Natural killer cell (primary cell): ENCODE measurements at places on chromosomes 13 and 19. TPM values are rescaled to one million over a fixed set of nuclear protein-coding genes. Genes with fewer than 3 reads are reported as not detected.

DNA sequence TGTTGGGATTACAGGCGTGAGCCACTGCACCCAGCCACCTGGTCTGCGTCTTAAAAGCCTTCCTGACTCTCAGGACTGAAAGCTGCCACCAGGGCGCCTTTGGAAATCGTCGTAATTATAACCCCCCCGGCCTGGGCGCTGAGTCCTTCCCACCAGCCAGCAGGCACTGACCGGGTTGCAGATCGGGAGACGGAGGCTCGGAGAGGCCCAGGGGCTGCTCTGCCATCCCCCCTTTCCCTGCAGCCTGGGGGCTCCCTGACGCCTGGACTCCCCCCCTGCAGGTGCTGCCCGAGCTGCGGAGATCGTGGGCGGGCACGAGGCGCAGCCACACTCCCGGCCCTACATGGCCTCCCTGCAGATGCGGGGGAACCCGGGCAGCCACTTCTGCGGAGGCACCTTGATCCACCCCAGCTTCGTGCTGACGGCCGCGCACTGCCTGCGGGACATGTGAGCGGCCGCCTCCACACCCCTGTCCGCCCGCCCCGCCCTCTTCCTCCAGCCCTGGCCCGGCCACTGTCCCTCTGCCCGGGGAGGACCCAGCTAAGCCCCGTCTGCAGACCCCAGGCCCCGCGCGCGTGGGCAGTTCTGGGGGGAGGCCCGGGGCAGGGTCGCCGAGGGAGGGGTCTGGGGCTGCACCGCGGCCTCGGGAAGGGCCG is 2.5 kb downstream of the PRTN3 start:
- no peak for DNase-seq

DNA sequence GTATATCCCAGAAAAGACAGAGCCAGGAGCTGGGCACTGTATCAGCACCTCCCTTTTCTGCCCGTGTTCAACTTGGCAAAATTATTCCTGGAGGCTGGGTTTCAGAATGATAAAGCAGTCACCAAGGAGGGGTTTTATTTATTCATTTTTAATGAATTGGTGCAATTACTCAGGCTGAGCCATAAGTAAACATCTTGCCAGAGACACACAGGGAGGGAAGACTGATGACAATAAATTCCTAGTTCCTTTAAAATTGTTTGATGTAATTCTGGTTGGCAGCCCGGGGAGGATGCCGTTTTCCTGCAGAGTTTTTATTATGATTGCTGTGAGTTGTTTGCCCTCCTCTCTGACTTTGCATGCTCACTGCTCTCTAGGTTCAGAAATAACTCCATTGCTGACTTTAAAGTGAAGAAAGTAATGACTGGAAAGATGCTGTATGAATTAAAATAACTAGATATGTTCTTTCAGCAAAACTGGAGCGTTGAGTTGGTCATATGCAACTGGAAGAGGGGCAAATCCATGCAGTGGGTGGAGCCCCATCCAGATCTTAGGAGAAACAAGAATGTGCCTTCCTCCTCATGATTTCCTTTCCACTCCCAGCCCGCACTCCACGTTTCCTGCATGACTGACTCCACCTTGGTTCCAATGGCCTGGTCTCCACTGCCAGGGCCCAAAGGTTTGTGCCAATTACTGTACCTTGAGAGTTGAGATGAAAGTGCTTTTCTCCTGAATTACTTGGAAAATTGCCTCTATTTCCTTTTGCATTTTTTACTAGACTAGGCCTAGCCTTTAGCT is 182.1 kb downstream of the RFC3 start:
- DNase-seq, result no peak

DNA sequence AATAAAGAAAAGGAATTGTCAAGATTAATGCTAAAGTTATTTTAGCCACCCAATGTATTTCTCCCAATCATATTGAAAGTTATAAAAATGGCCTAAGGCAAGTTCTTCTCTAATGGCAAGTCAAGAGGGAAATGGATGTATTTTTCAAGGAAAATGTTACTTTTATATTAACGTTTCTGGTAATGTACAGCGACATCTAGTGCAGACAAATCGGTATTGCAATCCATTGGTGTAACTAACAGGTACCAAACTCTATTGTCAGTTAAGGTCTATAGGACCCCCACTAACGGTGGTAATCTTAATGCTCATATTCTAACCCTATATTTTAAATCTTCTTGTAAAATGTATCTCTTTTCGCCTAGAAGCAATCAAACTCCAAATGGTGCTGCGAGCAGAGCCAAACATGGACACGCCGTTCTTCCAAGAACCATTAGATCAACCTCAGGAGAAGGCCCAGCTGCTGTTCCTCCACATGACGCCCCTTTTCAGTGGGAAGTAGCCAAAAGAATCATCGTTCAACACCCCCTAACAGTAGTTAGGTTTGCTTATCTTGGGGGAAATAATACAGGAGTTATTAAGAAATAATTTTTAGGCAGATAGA is 98.5 kb upstream of the PABPC3 start:
- DNase-seq, result no peak

DNA sequence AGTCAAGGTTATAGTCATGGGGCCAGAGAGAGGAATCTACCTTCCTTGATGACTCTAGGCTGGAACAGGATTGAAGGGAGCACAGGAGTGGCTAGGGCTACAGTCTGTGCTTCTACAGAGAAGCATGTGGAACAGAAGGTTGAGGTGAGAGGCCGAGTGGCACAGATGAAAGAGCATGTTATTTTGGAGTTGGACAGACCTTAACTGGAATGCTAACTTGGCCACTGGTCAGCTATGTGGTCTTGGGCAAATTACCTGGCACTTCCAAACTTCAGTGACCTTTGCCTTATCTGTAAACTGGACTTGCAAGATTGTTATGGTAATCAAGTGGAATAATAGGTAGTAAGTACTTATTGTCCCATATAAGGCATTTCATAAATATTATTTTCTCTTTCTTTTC is 252.7 kb downstream of the KCNRG start:
- DNase-seq, result no peak

DNA sequence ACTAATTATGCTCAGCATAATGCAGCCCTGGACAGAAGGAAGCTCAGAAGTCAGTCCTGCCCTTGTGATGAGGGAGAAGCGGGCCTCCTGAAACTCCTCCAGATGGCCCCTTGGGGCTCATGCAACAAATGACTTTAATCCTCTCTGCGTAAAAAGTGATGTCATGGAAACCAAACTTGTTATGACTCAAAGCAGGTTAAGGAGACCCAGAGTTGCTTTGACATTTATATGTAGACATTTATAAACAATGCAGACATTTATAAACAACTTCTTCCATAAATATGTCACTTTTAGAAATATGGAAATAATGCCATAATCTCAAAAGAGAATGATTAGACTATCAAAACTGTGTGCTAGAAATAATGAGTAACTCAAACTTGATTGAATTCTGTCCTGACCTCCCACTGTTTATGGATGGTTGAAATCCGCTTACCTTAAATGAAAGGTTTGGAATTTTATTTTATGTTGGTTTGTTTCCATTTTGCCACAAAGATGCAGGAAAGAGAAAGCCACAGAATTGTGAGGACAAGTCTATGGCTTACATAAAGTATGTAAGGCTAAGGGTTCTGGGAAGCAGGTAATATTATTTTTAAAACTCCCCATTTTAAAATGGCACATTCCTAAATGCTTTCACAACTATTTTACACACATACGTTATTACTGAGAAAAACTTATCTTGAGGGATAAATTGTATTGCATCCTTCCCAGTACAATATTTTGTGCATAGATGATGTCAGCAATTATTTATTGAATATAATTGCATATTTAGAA is 73.7 kb downstream of the CYSLTR2 start:
- DNase-seq, result no peak

GRCh38 chr13:41601718-41602445 is 144.5 kb downstream of the RGCC start:
- no peak for DNase-seq

GRCh38 chr13:97540696-97541095 is 106.7 kb downstream of the RAP2A start:
- no peak for DNase-seq

DNA sequence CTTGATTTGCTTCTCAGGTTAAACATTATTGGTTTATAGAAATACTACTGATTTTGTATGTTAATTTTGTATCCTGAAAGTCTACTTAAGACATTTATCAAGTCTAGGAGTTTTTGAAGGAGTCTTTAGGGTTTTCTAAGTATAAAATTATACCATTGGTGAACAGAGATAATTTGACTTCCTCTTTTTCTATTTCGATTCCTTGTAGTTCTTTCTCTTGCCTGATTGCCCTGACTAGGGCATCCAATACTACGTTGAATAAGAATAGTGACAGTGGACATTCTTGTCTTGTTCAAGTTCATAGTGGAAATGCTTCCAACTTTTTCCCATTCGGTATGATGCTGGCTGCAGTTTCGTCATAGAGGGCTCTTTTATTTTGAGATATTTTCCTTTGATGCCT is 807.5 kb upstream of the SLC10A2 start:
- DNase-seq, result no peak

GRCh38 chr19:41089959-41090358 is 1.7 kb downstream of the CYP2A13 start:
- DNase-seq, result peak; percentile 20

DNA sequence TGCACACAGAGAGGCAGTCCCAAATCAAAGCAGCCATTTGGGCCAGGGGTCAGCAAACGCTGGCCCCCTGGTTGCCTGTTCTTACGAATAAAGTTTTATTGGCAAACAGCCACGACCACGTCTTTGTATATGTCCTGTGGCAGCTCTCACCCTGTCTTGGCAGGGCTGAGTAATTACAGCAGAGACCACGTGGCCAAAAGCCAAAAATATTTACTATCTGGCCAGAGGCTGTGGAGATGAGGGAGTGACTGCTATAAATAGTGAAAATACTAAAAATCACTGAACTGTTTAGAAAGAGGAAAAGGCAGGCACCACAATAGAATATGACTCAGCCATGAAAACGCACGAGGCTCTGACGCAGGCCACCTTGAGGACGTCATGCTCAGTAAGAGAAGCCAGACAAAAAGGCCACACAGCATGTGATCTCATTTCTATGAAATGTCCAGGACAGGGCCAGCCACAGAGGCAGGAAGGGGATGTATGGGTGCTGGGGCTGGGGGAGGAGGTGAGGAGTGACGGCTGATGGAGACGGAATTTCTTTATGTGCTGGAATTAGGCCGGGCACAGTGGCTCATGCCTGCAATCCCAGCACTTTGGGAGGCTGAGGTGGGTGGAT is 29.4 kb downstream of the SMIM24 start:
- no peak for DNase-seq

DNA sequence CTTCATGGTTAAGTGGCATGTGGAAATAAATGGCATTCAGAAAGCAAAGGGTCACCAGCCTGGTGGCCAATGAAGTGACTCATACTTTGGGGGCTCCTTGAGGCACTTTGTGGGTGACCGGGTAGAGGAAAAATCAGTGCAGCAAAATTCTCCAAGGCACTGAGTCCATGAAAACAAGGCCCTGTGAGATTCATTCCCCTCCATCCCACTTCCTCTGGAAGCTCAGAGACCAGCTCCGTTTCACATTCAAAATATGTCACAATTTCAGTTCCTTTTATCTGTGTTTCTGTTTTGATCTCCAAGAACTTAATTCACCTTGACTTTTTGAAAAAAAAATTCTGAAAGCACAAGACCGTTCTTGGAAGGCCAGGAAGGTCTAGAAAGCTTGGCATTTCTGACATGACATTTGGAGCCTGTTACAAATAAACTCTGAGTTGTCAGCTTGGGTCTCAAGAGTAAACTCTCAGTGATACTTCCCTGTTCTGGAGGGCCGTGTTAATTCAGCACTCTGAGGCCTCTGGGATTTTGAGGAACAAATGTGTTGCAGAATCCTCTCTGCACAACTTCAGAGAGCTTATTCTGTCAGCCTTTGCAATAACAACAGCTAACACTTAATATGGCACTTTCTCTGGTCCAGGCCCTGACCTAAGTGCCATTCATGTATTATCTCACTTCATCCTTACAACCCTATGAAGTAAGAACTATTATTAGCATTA is 6.8 kb downstream of the CYSLTR2 start:
- DNase-seq, result no peak

DNA sequence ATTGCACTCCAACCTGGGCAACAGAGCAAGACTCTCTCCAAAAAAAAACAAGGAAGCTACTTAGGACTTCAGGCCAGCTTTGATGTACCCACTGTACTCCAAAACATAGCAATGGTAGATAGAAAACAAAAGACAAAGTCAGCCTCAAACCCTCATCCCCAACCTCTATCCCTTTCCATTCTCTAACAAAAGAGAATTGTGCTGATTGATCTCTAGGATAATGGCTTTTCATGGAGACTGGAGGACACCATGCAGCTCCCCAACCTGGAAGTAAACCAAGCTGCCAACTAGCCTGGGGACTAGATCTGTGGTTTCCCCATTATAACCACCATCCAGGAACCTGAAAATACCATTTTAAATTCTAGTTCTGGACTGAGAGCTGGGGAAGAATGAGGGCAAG is 4.3 kb upstream of the ZDHHC20 start:
- no peak for DNase-seq

- DNase-seq, result no peak
Measured at GRCh38 chr13:51780099-51780498, 23.9 kb downstream of the DHRS12 start.

DNA sequence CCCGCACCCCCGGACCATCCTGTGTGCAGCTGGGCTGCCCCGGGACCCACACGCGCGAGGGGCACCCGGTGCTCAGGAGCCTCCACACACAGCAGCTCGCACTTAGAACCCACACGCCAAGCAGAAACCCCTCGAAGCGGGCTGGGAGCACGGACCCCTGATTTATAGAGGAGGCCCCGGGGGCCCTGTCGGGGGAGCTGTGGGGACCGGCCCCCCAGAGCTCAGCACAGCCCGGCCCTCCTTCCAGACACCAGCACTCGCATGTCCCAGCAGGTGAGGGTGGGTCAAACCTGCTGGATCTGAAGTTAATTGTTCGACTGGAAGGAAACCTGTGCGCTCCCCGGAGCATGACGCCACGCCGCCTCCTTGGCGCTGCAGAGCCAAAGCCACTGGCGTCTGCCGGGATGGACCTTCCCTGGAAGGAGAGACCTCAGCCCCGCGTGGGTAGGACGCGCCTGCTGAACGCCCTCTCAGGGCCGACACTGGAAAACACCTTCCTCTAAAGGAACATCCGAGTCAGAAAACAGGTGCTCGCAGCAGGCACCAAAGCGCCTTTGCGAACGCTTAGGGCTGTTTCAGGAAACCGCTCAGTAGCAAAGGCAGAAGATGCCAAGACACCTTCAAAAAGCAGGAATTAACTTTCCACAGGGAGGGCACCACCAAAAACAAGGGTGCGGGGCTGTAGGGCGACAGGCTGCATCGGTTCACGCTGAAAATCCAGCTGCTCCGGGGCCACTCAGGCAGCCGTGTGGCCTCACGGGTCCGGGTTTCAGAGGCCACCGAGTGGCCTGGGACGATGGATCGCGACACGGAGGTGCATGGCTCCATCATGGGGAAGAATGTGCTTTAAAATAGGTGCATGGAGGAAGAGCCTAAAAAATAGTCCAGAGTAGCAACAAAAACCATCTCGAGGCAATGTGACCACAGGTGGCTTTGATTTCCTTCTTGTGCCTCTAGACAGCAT is 37.8 kb upstream of the GRTP1 start:
- no peak for DNase-seq

DNA sequence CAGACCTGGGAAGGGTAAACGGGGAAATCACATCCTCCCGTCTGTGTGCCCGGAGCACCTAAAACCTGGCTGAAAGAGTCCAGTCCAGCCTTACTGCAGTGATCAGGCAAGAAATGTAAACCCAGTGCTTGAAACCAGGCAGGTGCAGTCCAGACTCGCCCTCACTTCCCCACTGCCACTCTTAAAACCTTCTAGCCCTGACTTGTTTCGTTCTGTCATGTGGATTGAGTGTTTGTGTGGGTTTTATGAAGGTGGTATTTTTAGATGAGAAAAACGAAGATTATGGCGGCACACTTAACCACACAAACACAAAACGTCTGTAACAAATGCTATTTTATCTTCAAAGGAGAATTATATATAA is 839 bp upstream of the CKAP2 start:
- peak; percentile 26 for DNase-seq

The CADM4 gene
- total RNA-seq, result 0.38 TPM

The CBY2 gene
- not detected for total RNA-seq

The GPC5 gene
- total RNA-seq, result not detected

The LRRC4B gene
- total RNA-seq, result not detected
